ENCODE measurements at places on chromosomes 16 and 17.
A peak's percentile ranks its signal among the peaks of the same experiment; 100 is the strongest.

GRCh38 chr16:81472391-81472790 lies 27.8 kb downstream of the CMIP start:
- no peak for DNase-seq

DNA sequence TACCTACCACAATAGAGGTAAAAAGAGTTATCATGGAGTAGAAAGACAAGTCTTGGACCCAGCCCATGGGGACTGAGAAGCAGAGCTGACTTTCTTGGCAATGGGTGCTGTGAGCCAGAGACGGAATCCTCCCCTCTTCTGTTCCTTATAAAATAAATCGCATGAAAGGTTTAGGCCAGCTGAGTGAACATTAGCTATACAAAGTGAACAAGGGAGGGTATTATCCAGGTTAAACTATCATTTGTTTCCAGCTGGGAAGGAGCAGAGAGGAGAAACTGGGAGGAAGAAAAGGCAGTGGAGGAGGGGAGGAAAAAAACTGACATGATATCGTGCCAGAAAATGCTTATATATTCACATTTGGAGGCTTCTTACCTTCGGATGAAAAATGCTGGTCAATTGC lies 13.3 kb upstream of the PAFAH1B1 start:
- DNase-seq: no peak

DNA sequence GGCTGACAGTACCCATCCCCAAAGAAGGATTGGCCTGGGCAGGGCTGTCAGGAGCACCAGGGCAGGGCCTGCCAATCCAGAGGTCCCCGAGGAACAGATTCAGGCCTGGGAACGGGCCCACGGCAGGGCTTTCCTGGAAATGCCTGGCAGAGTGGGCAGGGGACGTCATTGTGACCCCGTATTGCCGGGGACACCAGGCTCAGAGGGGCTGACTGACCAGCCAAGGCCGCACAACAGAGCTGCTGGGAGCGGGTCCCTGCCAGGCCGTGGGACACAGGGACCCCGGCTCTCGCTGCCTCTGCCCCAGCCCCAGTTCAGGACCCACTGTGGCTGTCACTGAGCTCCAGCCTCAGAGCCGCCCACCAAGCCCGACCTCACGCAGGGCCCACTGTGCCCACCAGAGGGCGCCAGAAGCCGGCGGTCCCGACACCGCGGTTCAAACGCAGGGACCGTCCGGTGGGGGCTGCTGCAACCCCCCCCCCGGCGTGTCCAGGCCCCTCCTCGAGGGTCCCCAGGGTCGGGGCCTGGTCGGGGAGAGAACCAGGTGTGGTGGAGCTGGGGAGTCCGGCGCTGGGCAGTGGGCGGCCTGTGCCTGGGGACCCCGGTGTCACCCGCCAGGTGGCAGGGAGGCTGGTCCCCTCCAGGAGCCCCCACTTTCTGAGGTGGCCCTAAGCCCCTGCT lies 15.2 kb upstream of the SSTR5 start:
- DNase-seq: peak; percentile 59

DNA sequence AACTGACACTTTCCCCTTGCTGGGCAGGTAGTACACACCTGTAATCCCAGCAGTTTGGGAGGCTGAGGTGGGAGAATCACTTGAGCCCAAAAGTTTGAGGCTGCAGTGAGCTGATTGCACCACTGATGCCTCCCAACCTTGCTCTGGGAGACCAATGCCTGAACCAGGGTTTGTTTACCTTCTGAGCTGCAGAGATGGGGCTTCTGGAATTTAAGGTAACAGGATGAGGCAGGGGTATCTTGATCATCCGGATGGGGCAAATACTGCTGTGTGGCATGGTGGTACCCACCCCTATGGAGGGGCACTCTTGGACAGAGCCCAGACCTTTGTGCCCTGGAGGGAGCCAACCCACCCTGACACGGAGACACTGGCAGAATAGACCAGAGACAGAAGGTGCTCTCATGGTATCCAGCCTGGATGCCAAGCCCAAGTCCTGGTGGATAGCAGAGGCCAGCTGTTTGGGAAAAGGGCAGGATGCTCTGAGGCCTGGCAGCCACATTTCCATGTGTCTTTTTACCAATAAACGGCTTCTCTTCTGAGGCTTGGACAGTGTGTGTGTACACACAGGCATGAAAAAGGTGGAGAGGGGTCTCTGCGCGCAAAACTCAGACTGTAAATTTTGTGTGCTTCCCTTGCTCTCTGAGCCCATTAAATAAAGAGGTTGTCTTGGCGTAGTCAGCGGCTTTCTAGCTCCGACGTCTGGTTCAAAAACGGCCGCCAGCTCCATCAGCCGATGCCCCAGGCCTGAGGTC lies 4.4 kb downstream of the ZNF48 start:
- no peak for DNase-seq

DNA sequence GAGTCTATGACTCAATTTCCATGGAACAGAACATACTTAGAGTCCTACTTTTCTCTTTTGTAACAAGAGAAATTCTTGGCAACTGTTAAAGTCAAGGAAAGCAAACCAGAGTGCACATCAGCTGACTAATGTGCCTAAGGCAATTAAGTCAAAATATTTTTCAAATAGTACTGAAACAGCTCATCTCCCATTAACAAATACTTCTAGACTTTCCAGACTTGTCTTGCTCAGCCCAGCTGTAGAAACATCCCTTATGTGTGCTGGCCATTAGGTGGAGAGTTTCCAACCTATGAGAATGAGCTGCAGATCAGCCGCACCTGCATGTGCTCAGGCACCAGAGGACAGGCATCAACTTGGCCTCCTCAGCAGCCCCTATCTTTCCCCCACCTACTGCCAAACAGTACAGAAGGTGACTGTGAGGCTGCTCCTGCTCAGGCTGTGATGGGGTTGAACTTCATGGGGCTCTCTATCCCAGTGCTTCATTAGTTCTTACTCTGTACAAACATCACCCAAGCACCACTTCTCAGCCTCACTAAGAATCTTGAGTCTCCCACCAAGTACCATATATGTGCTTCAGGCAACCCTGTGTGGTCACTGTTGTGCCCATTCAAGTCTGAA lies 32.2 kb downstream of the TEX2 start:
- no peak for DNase-seq

DNA sequence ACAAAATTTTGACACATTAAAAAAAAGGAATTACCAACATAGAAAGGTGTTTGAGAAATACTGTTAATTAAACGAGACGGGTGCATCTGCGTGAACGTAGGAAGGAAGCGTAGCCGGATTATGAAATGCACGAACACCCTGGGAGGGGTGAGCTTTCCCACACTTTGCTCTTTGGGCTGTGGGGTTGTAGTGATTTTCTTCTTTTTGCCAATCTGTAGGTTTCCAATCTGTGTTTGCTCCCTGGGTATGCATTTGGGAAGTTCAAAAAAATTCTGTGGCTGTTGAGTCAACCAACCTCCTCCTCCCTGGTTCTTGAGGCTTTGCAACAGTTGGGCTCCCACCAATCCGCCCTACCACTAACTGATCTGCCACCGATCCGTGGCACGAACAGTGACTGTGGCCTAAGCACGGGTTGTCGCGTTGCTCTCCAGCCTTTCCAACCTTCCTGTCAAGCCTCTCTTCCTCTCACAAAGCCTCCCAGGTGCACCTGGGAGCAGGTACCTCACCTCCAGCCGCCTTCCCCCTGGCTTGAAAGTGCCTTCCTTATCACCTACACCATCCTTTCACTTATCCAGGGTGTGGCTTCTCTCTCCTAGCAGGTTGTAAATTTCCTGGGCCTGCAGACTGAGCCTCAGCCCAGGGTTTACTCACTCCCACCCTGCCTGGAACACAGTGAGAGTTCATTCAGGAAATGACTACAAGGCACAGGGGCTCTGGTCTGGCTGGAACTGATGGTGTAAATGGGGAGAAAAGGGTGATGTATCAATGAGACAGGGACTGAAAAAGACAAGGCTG lies 16.6 kb downstream of the RTN4RL1 start:
- no peak for DNase-seq

GRCh38 chr17:21373696-21374440 lies 2.3 kb upstream of the KCNJ12 start:
- DNase-seq: no peak

GRCh38 chr16:68296693-68297092 lies 14.1 kb downstream of the SLC7A6OS start:
- no peak for DNase-seq

DNA sequence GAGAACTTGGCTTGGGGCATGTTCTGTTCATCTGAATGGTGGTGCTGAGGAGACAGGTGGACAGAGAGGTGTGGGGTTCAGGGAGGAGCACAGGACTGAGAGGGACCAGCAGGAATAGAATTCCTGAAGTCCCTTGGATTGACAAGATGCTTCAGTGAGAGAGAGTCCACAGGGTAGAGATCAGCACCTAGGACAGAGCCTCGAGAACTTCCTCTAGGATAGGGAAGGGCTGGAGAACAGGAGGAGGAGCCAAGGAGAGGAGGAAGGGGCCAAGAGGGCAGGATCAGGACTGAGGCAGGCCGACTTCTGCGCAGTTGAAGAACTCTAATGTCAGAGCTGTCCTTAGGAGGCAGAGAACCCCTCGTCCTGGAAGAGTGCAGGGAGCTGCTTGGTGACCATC lies 138.4 kb downstream of the PRKCB start:
- DNase-seq: no peak

GRCh38 chr17:55601874-55602364 lies 90.7 kb upstream of the SMIM36 start:
- no peak for DNase-seq

DNA sequence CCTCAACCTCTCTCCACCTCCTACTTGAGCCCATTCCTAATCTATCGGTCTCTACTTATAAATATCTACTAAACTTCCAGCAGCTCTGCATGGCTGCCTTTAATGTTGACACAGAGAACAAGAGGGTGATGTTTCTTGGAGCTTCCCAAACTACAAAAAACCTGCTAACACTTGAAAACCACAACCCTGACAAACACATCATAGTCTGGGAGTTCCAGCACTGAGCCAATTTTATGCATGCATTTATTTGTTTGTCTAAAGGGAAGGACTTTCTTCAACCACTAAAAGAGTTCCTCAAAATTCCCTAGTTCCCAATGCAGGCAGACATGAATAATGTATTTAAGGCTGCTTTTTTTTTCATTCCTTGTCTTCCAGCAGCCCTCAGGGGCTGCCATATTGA lies 331.8 kb upstream of the XYLT1 start:
- no peak for DNase-seq

GRCh38 chr17:72394531-72394930 lies 273.7 kb downstream of the SOX9 start:
- DNase-seq: no peak

- no peak for DNase-seq
Observed at GRCh38 chr16:56286809-56287208, 95.5 kb downstream of the GNAO1 start.

DNA sequence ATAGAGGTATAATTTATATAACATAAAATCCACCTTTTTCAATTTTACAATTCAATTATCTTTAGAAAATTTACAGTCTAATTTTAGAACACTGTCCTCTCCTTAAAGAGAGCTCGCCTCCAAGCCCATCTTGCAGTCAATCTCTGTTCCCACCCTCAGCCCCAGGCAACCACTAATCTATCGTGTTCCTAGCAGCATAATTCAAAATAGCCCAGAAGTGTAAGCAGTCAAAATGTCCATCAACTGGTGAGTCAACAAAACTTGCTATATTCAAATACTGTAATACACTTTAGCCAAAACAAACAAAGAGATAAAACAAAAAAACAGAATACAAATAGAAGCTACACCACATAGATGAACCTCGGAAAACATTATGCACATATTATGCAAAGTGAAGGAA lies 1006.8 kb upstream of the EEF2KMT start:
- DNase-seq: no peak

- DNase-seq: no peak
Observed at GRCh38 chr16:35447010-35447558, 1987.7 kb downstream of the TP53TG3F start.

- no peak for DNase-seq
Observed at GRCh38 chr16:55062442-55062841, 131.8 kb downstream of the IRX5 start.

DNA sequence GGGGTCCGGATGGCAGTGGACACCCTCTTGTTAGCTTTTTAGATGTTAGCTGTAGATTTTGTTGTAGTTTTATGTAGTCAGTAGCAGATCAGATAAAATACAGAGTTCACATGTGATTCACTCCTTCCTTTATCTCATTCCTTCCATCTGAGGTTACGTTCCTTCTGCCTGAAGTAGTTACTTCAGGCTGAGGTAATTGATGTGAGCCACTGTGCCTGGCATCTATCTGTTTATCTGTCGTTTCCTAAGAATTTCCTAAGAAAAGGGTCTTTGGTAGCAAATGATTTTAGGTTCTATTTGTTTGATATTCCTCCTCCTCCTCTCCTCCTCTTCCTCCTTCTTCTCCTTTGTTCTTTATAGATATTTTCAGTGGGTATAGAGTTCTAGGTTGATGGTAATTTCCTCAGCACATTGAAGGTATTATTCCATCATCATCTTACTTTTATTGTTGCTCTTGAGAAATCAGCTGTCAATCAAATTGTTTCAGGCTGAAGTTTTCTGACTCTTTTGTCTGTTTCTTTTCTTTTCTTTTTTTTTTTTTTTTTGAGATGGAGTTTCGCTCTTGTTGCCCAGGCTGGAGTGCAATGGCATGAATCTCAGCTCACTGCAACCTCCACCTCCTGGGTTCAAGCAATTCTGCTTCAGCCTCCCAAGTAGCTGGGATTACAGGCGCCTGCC lies 29.6 kb upstream of the FBXO47 start:
- no peak for DNase-seq

- no peak for DNase-seq
Observed at GRCh38 chr16:89285381-89285780, 67.9 kb downstream of the ZNF778 start.

- DNase-seq: no peak
Observed at GRCh38 chr16:68487203-68487514, 38.9 kb upstream of the SMPD3 start.

DNA sequence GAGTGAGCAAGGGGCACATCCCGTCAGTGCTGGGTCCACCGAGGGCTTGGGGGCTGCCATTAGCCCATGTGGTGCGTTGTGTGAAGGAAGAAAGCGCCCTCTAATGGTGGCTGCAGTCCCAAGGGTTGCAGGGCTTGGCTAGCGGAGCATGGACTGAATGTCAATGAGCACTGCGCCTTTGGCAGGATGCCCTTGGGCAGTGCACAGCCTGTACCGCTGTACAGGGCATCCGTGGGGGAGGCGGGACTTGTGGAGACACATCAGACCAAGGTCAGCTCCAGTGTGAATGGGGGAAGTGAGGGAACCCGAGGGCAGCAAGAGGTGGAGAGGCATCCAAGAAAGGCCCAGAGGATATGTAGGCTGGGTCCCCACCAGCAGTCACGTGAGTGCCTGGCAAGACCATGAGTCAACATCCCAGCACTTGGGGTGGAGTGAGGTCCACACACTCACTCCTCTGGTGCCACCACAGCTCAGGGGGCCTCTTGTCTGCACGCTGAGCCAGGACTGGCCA lies 75.5 kb upstream of the MED9 start:
- DNase-seq: no peak

GRCh38 chr17:48692049-48692448 lies 30.3 kb downstream of the PRAC1 start:
- DNase-seq: no peak
